ENCODE measurements at places on chromosomes 5 and 9. TPM values are rescaled to one million over a fixed set of nuclear protein-coding genes. Genes with fewer than 3 reads are reported as not detected.

Gene PDE6A
- total RNA-seq, result under 0.01 TPM

DNA sequence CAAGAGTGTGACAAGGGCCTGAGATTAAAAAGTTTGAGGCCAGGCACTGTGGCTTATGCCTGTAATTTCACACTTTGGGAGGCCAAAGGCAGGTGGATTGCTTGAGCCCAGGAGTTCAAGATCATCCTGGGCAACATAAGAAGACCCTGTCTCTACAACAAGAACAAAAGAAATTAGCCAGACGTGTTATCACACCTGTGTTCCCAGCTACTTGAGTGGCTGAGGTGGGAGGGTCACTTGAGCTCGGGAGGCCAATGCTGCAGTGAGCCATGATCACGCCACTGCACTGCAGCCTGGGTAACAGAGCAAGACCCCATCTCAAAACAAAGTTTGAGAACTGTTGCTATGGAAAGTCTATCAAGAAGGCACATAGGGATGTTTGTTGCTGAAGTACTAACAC lies 25.0 kb downstream of the EXOSC2 start:
- no peak for DNase-seq

- DNase-seq, result no peak
Observed at GRCh38 chr9:97903177-97903576, 19.1 kb downstream of the TRMO start.

Gene ZNF300
- total RNA-seq, result 8.2 TPM

GRCh38 chr9:93954434-93955061 lies 607 bp downstream of the BARX1 start:
- DNase-seq, result no peak

- no peak for DNase-seq
Observed at GRCh38 chr9:99356512-99356971, 134.5 kb downstream of the SEC61B start.

Gene DCTN4
- total RNA-seq, result 68.5 TPM

DNA sequence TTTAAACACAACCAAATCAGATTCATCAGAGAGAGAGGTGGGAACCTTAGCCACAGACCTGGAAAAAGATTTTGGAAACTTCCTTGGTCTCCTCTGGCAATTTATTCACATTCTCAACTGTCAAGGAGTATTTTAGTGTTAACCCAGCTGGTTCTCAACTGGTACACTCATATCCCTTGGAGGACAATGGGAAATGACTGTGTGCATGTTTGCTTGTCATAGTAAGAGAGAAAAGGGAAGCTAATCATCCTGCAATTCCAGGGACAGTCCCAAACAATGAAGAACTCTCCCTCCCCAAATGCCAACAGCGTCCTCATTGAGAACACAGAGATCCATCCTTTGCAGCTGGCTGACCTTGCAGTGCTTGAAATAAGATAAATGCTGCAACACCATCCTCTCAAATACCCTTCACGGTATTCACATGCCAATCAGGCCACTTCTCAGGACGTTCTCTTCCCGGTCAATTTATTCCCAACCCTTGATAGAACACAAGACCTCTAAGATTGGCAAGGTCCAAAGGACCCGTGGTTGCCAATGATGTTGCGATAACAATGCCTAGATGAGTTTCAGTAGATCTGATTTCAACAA lies 75.5 kb downstream of the EPB41L4B start:
- no peak for DNase-seq

Gene IFNB1
- total RNA-seq, result not detected

GRCh38 chr5:151071848-151072629 lies 8.8 kb downstream of the TNIP1 start:
- no peak for DNase-seq

Gene IFNA13
- not detected for total RNA-seq

Gene ASS1
- 190 TPM for total RNA-seq

DNA sequence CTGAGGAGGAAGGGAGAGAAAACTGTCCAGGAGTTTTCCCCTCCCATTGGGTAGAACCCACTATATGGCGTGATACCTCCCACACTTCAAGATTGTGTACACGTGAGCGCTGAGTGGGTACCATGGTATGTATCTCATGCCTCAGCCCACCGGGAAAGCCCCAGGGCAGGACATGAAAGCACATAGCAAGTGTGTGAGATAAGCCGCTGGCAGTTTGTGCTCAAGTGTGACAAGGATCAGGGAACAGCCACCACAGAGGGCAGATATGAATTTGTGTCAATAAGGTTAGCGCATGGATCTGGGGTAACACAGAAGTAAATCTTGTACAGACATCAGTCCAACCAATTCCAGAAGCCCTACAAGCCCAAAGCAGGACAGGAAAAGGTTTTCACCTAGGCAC lies 42.6 kb upstream of the NAA35 start:
- DNase-seq, result no peak

DNA sequence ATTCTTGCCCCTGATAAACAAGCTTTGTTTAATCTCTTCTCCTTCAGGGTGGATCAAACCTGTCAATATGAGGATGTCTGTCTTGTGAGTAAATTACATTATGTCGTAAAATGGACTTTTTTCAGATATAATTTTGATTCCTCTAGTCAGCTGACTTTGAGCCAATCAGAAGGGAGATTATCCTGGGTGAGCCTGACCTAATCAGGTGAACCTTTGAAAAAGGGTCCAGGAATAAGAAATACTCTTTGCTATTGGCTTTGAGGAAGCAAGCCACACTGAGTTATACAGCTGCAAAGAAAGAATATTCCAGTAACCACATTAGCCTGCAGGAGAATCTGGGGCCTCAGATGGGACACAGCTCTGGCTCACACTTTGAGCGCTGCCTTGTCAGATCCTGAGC lies 304.3 kb upstream of the ARRDC3 start:
- no peak for DNase-seq

Gene STPG3
- not detected for total RNA-seq

DNA sequence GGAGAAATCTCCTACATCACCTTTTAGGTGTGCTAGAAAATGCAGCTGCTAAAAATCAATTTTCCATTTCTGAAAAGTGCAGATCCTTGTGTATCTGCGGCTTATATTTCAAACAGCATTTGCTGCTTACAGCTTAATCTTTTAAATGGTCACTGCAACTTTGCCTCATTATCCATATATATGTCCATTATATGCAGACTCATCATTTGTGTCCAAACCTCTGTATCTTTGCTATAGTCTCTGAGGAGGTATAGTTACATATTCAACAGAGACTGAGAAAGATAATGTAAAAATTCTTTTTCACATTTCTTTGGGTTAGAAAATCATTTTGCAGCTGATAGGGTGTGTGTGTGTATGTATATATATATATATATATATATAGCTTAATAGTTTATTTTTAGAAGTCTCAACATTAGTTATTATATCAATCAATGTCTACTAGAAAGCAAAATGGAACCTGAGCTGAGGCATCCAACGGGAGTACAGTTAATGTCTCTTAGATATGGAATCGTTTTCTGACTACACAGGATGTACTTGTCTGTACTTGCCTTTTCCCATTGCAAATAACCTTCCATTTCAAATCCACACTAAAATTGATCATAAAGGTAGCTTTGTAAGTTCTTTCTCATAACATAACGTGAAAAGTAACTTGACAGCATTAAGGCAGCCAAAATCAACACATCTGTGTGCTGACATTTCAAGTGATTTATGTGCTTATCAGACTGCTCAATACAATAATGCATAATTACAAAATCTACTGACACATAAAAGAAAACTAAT lies 267.0 kb upstream of the HAPLN1 start:
- DNase-seq, result no peak

- no peak for DNase-seq
Observed at GRCh38 chr9:8221462-8221861, 421.9 kb upstream of the DMAC1 start.

DNA sequence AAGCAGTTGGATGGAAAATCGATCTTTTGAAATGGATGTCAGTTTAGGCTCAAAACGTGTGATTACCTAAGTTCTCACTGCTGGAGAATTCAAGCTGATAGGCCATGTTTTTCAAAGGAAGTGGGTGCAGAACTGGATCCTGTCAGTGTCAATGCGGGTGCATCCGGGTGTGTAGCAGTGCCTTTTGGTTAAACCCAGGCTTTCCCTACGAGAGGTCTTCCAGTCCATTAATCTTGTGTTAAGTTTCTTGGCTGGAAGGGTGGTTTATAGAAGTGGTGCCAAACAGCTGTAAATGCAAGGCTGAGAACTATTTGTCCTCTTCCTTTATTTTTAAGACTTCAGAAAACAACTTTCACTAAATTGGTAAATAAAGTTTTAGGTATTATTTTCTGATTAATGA lies 71.9 kb downstream of the DAPK1 start:
- DNase-seq, result no peak

- no peak for DNase-seq
Observed at GRCh38 chr5:101677961-101678360, 618.1 kb downstream of the SLCO4C1 start.

Gene ZCCHC10
- 13.6 TPM for total RNA-seq

Gene SLC46A2
- 0.66 TPM for total RNA-seq

DNA sequence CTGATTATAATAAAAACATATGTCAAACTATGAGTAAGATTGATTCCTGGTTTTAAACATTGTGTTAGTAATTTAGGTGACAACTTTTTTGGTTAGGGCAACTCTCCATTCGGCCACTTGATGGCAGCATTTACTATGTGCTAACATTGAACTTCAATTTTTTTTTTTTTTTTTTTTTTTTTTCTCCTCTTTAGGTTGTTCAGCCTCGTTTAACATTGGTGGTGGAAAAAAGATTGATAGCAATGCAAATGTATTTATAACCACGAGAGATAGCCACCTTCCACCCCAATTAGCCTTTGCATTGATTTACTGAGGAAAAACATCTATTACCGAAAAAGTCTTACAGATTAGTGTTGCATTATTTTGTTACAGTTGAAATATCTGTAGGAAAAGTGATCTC lies 159.1 kb downstream of the CSNK1G3 start:
- peak; percentile 30 for DNase-seq

GRCh38 chr5:76427206-76428140 lies 24.4 kb downstream of the IQGAP2 start:
- DNase-seq, result no peak

GRCh38 chr9:37215830-37216229 lies 95.5 kb downstream of the ZCCHC7 start:
- no peak for DNase-seq

GRCh38 chr5:172107571-172107970 lies 80.5 kb downstream of the STK10 start:
- no peak for DNase-seq

Gene FOXD1
- not detected for total RNA-seq

DNA sequence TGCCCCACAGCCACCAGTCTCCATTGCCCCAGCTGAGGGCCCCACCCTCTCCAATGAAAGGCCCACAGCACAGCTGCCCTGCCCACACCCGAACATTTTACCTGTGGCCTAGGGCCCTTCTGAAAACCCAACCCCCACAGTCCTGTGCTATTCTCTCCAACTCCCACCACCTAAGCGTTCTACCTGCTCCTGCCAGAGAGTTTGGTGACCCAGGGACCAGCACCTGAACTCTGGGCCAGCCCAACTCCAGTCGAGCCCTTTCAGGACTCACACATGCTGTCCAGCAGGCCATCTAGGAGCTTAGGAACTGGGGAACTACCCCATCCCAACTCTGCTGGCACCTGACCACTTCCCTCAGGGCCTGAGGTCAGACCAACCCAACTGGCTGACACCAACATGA lies 562.3 kb downstream of the DNAH5 start:
- DNase-seq, result no peak

Gene IL13
- total RNA-seq, result 0.33 TPM

DNA sequence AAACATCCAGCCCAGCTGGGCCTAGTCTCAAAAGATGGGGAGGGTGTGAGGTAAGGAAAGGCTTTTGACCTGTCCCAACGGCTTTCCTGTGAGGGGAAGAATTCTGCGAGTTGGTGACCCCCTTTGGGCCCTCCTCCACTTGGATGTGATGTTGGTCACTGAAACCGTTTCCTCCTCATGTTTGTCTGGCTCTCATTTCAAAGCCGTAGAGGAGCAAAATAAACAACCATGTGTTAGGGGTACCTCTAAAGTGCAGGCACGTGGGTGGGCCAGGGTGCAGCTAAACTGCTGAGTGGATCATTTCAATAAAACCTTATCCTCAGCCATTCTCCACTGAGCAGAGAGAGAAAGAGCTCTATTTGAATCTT lies 84.3 kb upstream of the MELK start:
- no peak for DNase-seq

GRCh38 chr5:174559141-174559540 lies 165.2 kb upstream of the MSX2 start:
- no peak for DNase-seq

DNA sequence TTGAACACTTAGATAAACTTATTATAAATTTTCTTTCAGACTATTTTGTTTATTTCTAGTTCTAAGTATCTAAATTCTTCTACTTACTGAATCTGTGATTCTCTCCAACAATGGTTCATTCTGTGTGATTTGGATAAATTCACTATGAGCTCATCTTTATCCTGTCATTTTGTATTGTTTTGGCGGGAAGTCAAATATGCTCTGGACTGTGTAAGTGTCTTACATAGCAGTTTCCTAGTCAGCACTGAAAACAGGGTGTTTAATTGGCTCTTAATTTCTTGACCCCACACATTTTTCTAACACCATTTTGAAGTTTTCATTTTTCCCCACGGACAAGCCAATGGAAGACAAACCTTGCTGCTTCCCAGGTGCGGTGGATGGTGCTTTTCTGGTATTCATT lies 207.0 kb upstream of the ACO1 start:
- no peak for DNase-seq

GRCh38 chr5:171601266-171601881 lies 181.9 kb downstream of the FGF18 start:
- DNase-seq, result no peak

- no peak for DNase-seq
Observed at GRCh38 chr5:93343570-93343969, 237.4 kb downstream of the NR2F1-AS1 start.

- DNase-seq, result no peak
Observed at GRCh38 chr9:86282979-86283535, 719 bp upstream of the ISCA1 start.

DNA sequence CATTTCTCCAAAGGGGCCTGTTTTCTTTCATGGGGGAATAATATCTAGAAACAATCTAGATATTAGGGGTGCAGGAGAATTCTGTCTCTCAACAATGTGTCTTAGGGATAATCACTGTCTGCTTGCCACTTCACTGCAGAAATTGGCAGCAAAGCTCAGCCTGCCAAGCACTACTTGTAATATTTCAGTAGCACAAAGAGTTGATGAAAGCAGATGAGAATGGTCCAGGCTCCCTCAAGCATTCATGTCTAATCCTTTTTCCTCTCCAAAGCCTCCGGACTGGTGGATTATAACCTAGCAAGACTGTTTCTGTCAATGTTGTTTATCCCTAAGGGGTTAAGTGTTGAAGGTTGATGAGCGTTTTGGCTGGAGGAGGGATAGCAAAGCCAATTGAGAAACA lies 13.3 kb upstream of the MPDZ start:
- DNase-seq, result no peak

Gene PFN3
- not detected for total RNA-seq

GRCh38 chr5:124523897-124524296 lies 222.5 kb downstream of the ZNF608 start:
- no peak for DNase-seq

GRCh38 chr5:145803112-145804004 lies 31.8 kb downstream of the PRELID2 start:
- no peak for DNase-seq

Gene ECM2
- total RNA-seq, result 92.2 TPM

DNA sequence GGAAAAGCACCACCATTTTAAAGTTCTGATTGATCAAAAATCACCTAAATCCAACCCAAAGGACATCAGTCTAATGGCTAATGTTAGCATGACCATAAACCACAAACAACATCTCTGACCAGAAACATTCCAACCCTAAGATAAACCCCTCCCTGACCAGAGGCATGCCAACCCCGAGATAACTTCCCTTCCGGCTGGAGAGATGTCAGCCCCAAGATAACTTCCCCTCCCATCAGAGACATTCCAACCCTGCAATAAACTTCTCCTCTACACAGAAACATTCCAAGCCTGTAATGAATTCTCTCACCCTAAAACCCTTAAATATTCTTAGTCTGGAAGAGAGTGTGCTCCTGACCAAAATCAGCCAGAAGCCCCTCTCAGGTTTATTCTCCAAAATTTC lies 364.3 kb downstream of the KCNN2 start:
- no peak for DNase-seq

All from breast epithelium (tissue), 4 donors.